T-helper 9 cell (primary cell): ENCODE measurements at places on chromosomes 3 and 15.

- DNase-seq: no peak
Observed at GRCh38 chr3:130814691-130815472, 68.3 kb upstream of the PIK3R4 start.

GRCh38 chr3:52402101-52402521 is 42.8 kb downstream of the SEMA3G start:
- DNase-seq: no peak

GRCh38 chr3:12961007-12961696 is 112.1 kb downstream of the IQSEC1 start:
- DNase-seq: no peak

- DNase-seq: no peak
Observed at GRCh38 chr15:51007131-51007666, 87.5 kb downstream of the TNFAIP8L3 start.

- no peak for DNase-seq
Observed at GRCh38 chr15:23750179-23750578, 63.1 kb upstream of the NDN start.

DNA sequence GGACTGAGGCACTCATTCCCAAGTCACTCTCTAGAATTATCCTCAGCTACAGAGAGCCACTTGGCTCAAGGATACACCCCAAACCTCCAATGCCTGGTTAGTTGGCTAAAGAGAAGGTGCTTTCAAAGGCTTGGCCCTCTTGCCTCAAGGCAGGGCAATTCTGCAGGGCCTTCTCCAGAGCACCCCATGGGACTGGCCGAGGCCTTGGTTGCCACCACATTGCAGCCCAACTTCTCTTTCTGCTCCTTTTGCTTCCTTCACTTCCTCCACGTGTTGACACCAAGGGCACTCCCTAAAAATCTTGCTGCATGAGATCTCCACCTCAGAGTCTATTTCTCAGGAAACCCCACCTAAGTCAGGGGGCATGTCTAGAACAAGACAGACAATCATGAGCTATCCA is 36.7 kb downstream of the MEGF11 start:
- no peak for DNase-seq

DNA sequence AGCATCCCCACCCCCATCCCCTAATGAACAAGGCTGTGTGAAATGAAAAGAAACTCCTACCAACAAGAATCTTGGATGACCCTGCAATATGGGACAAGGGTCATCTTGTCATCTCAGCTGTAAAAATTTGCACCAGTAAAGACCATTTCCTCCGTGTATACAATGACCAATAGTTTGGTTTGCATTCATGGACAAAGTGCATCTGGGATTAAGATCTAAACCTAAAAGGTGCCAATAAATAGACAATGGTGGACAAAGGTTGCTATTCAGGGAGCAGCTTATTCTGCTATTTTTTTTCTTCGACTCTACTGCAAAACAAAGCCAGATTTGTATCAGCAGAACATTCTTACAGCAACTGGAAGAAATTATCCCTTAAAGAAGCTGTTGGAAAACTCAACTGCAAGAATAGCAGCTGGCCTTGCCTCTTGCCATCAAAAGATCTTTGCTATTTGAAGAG is 8.0 kb downstream of the MGLL start:
- no peak for DNase-seq

GRCh38 chr3:59246719-59247401 is 197.0 kb upstream of the CFAP20DC start:
- no peak for DNase-seq

DNA sequence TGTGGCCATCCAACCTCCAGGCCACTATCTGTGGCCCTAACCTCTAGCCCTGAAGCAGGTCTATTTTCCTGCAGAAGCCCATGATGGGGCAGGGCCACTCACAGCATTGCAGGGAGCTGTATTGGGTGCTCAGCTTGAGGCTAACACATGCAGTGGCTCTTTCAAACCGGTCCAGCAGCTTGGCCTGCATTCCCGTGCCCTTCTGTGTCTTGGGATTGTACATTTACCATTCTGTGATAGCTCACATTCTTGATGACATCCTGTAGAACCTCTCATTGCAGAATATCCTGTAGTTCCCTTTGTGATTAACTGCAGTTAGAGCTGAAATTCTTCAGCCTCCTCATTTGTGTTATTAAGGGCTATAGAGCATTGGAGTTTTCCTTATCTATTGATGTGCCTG is 60.8 kb upstream of the ANKRD34C start:
- no peak for DNase-seq

DNA sequence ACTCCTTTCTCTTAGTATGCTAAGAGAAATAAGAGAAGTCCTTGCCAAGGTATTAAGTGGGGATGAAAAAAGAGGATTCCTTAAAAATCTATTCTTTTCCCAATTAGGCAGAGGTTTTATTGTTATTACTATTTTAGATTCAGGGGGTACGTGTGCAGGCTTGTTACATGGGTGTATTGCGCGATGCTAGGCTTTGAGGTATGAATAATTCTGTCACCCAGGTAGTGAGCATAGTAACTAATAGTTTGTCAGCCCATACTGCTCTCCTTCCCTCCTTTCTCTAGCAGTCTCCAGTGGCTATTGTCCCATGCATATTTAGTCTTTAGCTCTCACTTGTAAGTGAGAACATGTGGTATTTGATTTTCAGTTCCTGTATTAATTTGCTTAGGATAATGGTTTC is 83.9 kb downstream of the LEKR1 start:
- no peak for DNase-seq

DNA sequence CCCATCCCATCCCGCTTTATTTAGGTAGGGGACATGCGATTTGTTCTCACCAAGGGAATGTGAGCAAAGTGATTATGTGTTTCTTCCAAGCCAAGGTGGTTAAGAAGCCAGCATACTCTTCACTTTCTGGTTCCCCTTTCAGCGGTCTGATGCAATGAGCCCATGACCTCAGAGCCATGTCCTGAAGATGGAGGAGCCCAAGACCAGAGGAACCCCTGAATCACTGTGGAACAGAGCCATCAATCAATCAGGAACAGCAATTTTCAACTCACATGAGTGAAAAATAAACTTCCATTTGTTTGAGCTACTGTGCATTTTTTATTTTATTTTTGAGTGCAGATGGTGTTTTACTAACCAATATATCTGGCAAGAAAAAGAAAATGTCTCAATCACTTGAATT is 10.8 kb downstream of the THRB start:
- no peak for DNase-seq

- DNase-seq: no peak
Observed at GRCh38 chr15:38414357-38414756, 39.6 kb upstream of the FAM98B start.
